ENCODE measurements at places on chromosomes 16 and 17.

DNA sequence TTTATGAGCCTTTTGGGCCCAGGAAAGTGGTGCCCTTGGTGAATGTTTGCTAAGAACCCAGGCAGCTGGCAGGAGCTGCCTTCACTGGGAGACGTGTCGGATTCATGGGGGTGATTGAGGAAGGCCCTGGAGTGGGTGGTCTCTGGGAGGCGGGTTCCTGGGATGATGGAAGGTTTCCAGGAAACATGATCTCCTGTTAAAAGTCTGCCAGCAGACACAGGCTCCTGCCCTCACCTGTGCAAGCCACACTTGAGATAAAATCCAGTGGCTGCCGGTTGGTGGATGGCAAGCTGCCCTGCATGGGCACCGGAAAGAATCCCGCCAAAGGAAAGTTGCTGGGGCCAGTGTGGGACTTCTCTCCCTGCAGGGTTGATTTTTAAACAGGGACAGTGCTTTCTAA is 189.0 kb upstream of the CIBAR2 start:
- DNase-seq, result no peak

DNA sequence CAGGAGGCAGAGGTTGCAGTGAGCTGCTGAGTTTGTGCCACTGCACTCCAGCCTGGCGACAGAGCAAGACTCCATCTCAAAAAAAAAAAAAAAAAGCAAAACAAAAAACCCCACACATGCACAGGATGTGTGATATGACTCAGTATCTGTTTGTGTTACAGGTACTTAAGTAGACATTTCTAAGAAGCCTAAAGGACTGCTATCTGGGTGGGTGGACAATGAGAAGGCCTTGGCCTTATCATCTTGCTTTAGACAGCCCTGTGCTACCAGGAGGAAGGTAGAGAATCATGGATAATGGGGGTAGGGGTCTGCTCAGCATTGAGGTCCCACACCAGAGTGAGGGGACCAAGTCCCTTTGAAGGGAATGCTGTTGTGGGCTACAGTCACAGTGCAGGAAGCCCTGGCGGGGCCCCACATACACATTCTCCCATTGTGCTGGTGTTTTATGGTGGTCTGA is 26.7 kb downstream of the PLD6 start:
- DNase-seq, result no peak

GRCh38 chr16:89038811-89039735 is 54.6 kb upstream of the ACSF3 start:
- DNase-seq, result no peak

GRCh38 chr16:11570806-11571205 is 15.9 kb downstream of the LITAF start:
- no peak for DNase-seq
